Stimulated activated CD4-positive, alpha-beta T cell treated with anti-CD3 and anti-CD28 coated beads, Interleukin-15, amount 100 ng/mL, for 1 hour (primary cell): ENCODE measurements at places on chromosomes 6 and 20.

GRCh38 chr20:32018269-32019155 lies 8.3 kb downstream of the CCM2L start:
- DNase-seq: peak; percentile 29

DNA sequence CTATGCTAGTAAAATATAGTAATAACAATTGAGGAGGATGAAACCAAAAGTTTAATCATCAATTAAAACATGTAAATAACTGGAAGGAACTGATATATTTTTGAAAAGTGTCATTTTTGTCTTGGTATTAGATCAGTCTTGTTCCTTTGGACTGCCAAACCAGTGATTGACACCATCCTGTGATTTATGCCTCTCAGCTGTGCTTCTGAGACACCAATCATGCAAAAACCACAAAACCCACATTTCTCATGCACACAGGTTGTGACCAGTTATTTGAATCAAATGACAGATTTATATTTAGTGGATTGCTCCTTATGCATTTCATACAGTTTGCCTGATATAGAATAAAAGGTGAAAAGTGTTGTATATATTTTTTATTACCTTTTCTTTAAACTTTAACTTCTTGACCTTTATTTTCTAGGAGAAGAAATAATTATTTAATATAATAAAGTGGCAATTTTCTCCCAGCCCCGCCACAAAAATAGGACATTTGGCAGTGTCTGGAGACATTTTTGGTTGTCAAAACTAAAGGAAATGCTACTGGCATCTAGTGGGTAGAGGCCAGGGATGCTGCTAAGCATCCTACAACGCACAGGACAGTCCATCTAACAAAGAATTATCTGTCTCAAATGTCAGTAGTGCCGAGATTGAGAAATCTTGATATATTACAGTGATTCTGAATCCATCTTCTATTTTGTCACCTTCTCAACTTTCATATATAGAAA lies 383.6 kb downstream of the BCKDHB start:
- DNase-seq: no peak

DNA sequence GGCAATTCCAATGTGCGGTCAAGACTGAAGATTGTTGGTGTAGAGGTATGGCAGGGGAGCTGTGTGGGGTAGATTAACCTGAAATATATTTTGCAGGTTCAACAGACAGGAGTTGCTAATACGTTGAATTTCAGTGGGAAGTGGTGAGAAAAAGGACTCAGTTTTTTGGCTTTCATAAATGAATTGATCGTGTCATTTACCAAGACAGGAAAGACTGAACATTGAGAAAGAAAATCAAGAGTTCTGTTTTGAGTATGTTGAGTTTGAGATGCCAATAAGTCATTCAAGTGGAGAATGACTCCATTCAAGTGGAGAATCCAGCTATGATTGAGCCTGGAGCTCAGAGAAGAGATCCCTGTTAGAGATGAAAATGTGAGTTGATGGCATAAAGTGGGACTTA lies 31.1 kb downstream of the NFYA start:
- DNase-seq: no peak

GRCh38 chr6:10408457-10408856 lies 6.4 kb downstream of the TFAP2A start:
- DNase-seq: no peak

GRCh38 chr20:35030136-35030535 lies 62.5 kb downstream of the TRPC4AP start:
- DNase-seq: no peak

GRCh38 chr20:41110930-41111577 lies 26.3 kb upstream of the PLCG1 start:
- no peak for DNase-seq

- DNase-seq: no peak
Observed at GRCh38 chr20:7392542-7393206, 547.6 kb downstream of the HAO1 start.

GRCh38 chr6:20056350-20056992 lies 155.8 kb downstream of the MBOAT1 start:
- DNase-seq: no peak

DNA sequence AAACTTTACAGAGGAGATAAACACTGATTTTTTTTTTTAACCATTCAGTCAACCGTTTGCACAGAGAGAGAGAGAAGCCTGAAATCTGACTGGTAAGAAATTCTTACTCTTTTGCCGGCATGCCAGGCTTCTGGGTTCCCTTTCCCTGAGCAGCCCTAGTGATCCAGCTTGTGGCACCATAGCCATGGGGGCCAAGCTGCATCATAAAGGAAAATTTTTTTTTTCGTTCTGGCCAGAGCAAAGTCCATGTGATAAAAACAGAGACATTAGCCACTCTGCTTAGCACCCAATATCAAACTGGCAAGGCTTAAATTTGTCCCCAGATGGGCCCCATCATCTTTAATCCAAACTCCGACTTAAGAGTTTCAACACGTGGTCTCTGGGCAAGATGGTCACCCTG lies 44.5 kb downstream of the CEP85L start:
- no peak for DNase-seq

DNA sequence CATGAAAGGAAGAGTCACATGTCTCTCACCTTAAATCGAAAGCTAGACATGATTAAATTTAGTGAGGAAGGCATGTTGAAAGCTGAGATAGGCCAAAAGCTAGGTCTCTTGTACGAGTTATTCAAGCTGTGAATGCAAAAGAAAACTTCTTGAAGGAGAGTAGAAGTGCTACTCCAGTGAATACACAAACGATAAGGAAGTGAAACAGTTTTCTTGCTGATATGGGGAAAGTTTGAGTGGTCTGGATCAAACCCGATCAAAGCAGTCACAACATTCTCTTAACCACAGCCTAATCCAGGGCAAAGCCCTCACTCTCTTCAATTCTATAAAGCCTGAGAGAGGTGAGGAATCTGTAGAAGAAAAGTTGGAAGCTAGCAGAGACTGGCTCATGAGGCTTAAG lies 1.9 kb upstream of the TPD52L1 start:
- no peak for DNase-seq

- no peak for DNase-seq
Observed at GRCh38 chr20:25469558-25469957, 62.1 kb downstream of the GINS1 start.
